ENCODE measurements at places on chromosomes 12 and 14. TPM values are rescaled to one million over a fixed set of nuclear protein-coding genes. Genes with fewer than 3 reads are reported as not detected.

The B4GALNT3 gene
- total RNA-seq, result 22.3 TPM

The DHRS2 gene
- not detected for total RNA-seq

The TRPV4 gene
- 2.0 TPM for total RNA-seq

The KIF26A gene
- 3.9 TPM for total RNA-seq

The POTEM gene
- total RNA-seq, result not detected

The TNFAIP2 gene
- 135 TPM for total RNA-seq

The C14orf180 gene
- 5.1 TPM for total RNA-seq

The IL22 gene
- total RNA-seq, result not detected

The CCDC184 gene
- total RNA-seq, result 0.81 TPM

The RNASE9 gene
- not detected for total RNA-seq

The IQSEC3 gene
- 1.3 TPM for total RNA-seq

The LRRC9 gene
- not detected for total RNA-seq

The NGB gene
- total RNA-seq, result not detected

The RTN1 gene
- 66.5 TPM for total RNA-seq

DNA sequence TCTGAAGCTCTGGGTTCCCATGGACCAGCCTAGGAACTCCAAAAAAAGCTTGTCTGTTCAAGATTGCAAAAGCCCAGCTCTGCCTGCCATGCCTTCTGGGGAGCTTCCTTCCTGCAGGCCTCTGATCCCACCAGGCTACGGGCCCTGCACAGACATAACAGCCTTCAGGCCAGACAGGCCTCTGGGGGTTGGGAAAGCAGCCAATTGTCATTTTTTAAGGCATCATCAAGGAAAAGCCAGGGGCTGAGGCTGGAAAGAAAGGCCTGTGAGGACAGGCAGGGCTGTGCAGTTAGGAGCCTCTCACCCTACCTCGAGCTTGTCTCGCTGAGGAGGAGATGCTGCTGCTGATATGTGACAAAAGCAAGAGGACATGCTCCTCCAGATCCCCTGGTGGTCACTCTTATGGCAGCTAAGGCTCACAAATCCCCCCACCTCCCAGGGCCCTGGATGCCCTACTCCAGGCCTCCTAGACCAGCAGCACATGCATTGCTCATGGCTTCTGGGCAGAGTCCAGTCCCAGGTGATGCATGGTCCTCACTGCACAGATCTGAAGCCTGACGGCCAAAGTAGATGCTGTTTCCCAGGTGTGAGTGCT is 2.9 kb downstream of the TMEM229B start:
- H3K27ac ChIP-seq, result no peak overlapping the region
- no peaks in the 10 kb centered on the region for H3K27me3 ChIP-seq
- H3K4me1 ChIP-seq, result no peaks in the 10 kb centered on the region
- no peak for DNase-seq
- H3K36me3 ChIP-seq, result no peaks in the 10 kb centered on the region
- no peak overlapping the region for H3K4me3 ChIP-seq

- H3K27me3 ChIP-seq, result no peaks in the 10 kb centered on the region
- peak overlapping the region; percentile 11 for H3K27ac ChIP-seq
- H3K4me3 ChIP-seq, result peak overlapping the region; percentile 45
- no peaks in the 10 kb centered on the region for H3K36me3 ChIP-seq
Observed at GRCh38 chr12:1917172-1918070, 1.0 kb downstream of the CACNA2D4 start.

GRCh38 chr12:130220706-130221100 is 58.4 kb downstream of the FZD10 start:
- no peaks in the 10 kb centered on the region for H3K36me3 ChIP-seq
- no peak overlapping the region for H3K4me3 ChIP-seq
- no peaks in the 10 kb centered on the region for H3K27me3 ChIP-seq
- no peak for DNase-seq
- H3K4me1 ChIP-seq, result no peaks in the 10 kb centered on the region
- no peak overlapping the region for H3K27ac ChIP-seq

DNA sequence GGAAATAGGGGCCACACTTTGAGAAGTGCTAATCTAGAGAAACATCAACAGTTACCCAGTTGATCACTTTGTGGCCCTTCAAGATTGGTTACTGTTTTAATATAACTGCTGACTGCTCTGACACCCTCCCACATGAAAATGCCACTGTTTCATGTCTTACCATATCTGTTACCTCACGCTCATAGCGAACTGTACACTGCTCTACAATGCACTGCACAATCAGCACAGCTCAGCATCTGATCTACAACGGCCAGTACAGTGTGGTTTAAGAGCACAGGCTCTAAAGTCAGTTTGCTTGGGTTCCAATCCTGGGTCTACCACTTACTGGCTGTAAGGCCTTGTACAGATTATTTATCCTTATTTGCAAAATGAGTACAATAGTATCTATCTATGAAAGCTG is 39.1 kb downstream of the SPPL3 start:
- H3K27ac ChIP-seq, result no peak overlapping the region
- no peaks in the 10 kb centered on the region for H3K36me3 ChIP-seq
- no peak for DNase-seq
- no peak overlapping the region for H3K4me3 ChIP-seq
- no peaks in the 10 kb centered on the region for H3K4me1 ChIP-seq

GRCh38 chr12:54225666-54226065 is 36.9 kb upstream of the SMUG1 start:
- no peak overlapping the region for H3K27ac ChIP-seq
- H3K36me3 ChIP-seq, result no peaks in the 10 kb centered on the region
- no peaks in the 10 kb centered on the region for H3K27me3 ChIP-seq
- DNase-seq, result no peak

GRCh38 chr14:20177433-20177974 is 13.2 kb upstream of the OR11G2 start:
- no peaks in the 10 kb centered on the region for H3K27me3 ChIP-seq
- no peaks in the 10 kb centered on the region for H3K4me1 ChIP-seq
- no peak overlapping the region for H3K27ac ChIP-seq
- H3K4me3 ChIP-seq, result no peak overlapping the region

- no peak for DNase-seq
- peaks cover 13% of the 10 kb centered on the region for H3K36me3 ChIP-seq
- no peak overlapping the region for H3K27ac ChIP-seq
- H3K27me3 ChIP-seq, result no peaks in the 10 kb centered on the region
- no peaks in the 10 kb centered on the region for H3K4me1 ChIP-seq
Observed at GRCh38 chr14:100523131-100523842, 63.9 kb downstream of the BEGAIN start.

DNA sequence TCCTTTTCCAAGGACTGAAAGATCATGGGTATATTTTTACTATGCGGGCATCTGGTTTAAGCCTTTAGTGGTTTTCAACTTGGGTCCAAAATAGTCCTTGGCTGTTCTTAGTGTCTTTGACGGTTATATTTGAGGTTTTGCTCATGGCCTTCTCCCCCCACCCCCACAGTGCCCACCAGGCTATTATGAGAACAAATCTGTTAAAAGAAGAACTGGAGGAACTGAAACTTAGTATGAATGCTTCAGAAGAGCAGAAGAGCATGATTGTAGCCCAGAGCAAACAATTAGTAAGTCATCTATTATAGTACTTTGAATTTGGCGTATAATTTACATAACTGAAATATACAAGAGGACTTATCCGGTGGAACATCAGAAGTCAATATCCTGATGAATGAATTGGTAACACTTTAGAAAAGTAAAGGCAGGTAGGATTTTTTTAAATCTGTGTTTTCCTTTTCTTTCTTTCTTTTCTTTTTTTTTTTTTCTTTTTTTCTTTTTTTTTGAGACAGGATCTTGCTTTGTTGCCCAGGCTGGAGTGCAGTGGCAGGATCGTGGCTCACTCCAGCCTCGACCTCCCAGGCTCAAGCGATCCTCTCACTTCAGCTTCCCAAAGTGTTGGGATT is 71.8 kb upstream of the BCAT1 start:
- no peaks in the 10 kb centered on the region for H3K4me1 ChIP-seq
- DNase-seq, result no peak
- no peak overlapping the region for H3K27ac ChIP-seq
- no peak overlapping the region for H3K4me3 ChIP-seq
- no peaks in the 10 kb centered on the region for H3K27me3 ChIP-seq
- no peaks in the 10 kb centered on the region for H3K36me3 ChIP-seq

GRCh38 chr14:64610049-64610746 is 60.4 kb downstream of the PPP1R36 start:
- H3K27me3 ChIP-seq, result no peaks in the 10 kb centered on the region
- no peak for DNase-seq
- H3K27ac ChIP-seq, result no peak overlapping the region
- H3K4me1 ChIP-seq, result no peaks in the 10 kb centered on the region
- no peaks in the 10 kb centered on the region for H3K36me3 ChIP-seq

GRCh38 chr14:61119006-61119405 is 138.0 kb downstream of the SLC38A6 start:
- H3K27ac ChIP-seq, result no peak overlapping the region
- no peaks in the 10 kb centered on the region for H3K4me1 ChIP-seq
- no peak for DNase-seq
- H3K27me3 ChIP-seq, result no peaks in the 10 kb centered on the region

GRCh38 chr12:118541071-118541470 is 164.7 kb downstream of the SUDS3 start:
- no peak for DNase-seq
- H3K36me3 ChIP-seq, result no peaks in the 10 kb centered on the region
- H3K4me3 ChIP-seq, result no peak overlapping the region
- no peaks in the 10 kb centered on the region for H3K27me3 ChIP-seq
- H3K4me1 ChIP-seq, result peaks cover 30% of the 10 kb centered on the region

- no peaks in the 10 kb centered on the region for H3K36me3 ChIP-seq
- no peak overlapping the region for H3K27ac ChIP-seq
- peak overlapping the region; percentile 66 for H3K4me3 ChIP-seq
- peaks cover 8% of the 10 kb centered on the region for H3K4me1 ChIP-seq
- H3K27me3 ChIP-seq, result no peaks in the 10 kb centered on the region
Observed at GRCh38 chr14:91264151-91265150, 19.9 kb upstream of the GPR68 start.

GRCh38 chr12:124278389-124279101 is 16.3 kb upstream of the RFLNA start:
- H3K27ac ChIP-seq, result no peak overlapping the region
- no peak overlapping the region for H3K4me3 ChIP-seq
- H3K27me3 ChIP-seq, result no peaks in the 10 kb centered on the region
- peaks cover 7% of the 10 kb centered on the region for H3K4me1 ChIP-seq
- DNase-seq, result no peak

GRCh38 chr14:105423488-105424195 is 4.0 kb downstream of the MTA1 start:
- H3K27ac ChIP-seq, result no peak overlapping the region
- H3K4me1 ChIP-seq, result peaks cover 27% of the 10 kb centered on the region
- no peak overlapping the region for H3K4me3 ChIP-seq
- H3K36me3 ChIP-seq, result no peaks in the 10 kb centered on the region
- no peak for DNase-seq
- no peaks in the 10 kb centered on the region for H3K27me3 ChIP-seq

- no peaks in the 10 kb centered on the region for H3K27me3 ChIP-seq
- no peak overlapping the region for H3K27ac ChIP-seq
- no peak for DNase-seq
- H3K36me3 ChIP-seq, result no peaks in the 10 kb centered on the region
- no peak overlapping the region for H3K4me3 ChIP-seq
- H3K4me1 ChIP-seq, result no peaks in the 10 kb centered on the region
Observed at GRCh38 chr14:43647302-43647701, 859.8 kb downstream of the FSCB start.

DNA sequence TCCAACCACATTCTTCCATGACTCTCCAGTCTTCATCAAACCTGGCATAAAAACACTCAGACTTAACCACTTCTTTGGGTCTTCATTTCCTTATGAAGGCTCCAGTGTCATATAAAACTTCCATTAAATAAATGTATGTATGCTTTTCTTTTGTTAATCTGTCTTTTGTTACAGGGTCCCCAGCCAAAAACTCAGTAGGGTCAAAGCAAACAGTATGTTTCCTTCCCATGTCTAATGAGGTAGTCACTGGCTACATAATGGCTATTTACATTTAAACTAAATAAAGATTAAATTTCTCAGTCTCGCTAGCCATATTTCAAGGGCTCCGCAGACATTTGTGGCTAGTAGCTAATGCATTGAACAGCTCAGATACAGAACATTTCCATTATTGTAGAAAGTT is 40.1 kb upstream of the STAB2 start:
- no peaks in the 10 kb centered on the region for H3K27me3 ChIP-seq
- H3K27ac ChIP-seq, result no peak overlapping the region
- H3K36me3 ChIP-seq, result no peaks in the 10 kb centered on the region
- no peaks in the 10 kb centered on the region for H3K4me1 ChIP-seq

DNA sequence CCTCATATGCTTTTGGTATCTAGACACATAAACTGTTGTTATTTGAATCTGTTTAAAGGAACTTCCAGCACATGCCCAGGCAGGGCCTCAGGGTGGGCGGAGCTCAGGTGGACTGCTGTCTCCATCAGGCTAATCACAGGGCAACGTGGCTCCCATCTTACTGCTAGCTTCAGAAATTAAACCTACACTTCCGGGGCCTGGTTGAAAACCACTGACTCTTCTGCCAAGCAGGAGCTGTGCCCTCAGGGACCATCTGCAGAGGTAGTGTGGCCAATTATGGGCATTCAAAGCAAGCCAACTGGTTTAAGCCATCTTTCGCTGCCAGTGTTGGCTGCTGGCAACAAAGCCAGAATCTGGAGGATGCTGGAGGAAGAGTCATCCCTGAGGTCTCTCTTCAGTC is 97.5 kb downstream of the TMX1 start:
- no peaks in the 10 kb centered on the region for H3K36me3 ChIP-seq
- H3K27ac ChIP-seq, result no peak overlapping the region
- no peak for DNase-seq
- no peak overlapping the region for H3K4me3 ChIP-seq
- H3K4me1 ChIP-seq, result peaks cover 18% of the 10 kb centered on the region

- H3K4me1 ChIP-seq, result no peaks in the 10 kb centered on the region
- DNase-seq, result no peak
- H3K36me3 ChIP-seq, result no peaks in the 10 kb centered on the region
- no peaks in the 10 kb centered on the region for H3K27me3 ChIP-seq
Observed at GRCh38 chr14:39607978-39608377, 175.7 kb upstream of the FBXO33 start.

GRCh38 chr12:55983232-55983842 is 9.5 kb downstream of the RAB5B start:
- no peak for DNase-seq
- H3K4me1 ChIP-seq, result peaks cover 8% of the 10 kb centered on the region
- H3K27me3 ChIP-seq, result no peaks in the 10 kb centered on the region
- no peak overlapping the region for H3K4me3 ChIP-seq

- no peak overlapping the region for H3K27ac ChIP-seq
- DNase-seq, result no peak
- no peaks in the 10 kb centered on the region for H3K27me3 ChIP-seq
- H3K4me3 ChIP-seq, result no peak overlapping the region
Observed at GRCh38 chr14:101116486-101117130, 213.1 kb upstream of the RTL1 start.

GRCh38 chr12:83132360-83132759 is 445.7 kb downstream of the TMTC2 start:
- H3K36me3 ChIP-seq, result no peaks in the 10 kb centered on the region
- no peaks in the 10 kb centered on the region for H3K27me3 ChIP-seq
- no peak for DNase-seq
- no peaks in the 10 kb centered on the region for H3K4me1 ChIP-seq

DNA sequence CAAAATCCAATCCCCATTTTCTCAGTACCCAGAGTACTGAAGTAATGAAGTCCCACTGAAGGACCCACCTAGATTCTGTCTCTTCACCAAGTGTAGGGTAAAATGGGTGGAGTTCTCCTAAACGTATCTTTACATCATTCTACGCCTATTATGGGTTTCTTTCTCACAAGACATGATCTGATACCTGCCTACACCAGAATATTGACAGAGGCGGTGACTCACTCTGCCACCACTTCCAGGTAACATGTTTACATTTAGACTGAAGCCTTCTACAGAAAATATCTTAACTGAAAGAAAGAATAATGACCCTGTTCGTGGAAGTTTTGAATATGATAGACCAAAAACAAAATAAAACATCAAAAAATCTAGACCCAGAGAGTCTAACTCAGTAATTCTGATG is 89.8 kb downstream of the BTG1 start:
- no peaks in the 10 kb centered on the region for H3K36me3 ChIP-seq
- no peak overlapping the region for H3K27ac ChIP-seq
- DNase-seq, result no peak
- no peak overlapping the region for H3K4me3 ChIP-seq
- no peaks in the 10 kb centered on the region for H3K27me3 ChIP-seq
